SJSA1 (cell line): ENCODE measurements at places on chromosomes 5 and 9.

DNA sequence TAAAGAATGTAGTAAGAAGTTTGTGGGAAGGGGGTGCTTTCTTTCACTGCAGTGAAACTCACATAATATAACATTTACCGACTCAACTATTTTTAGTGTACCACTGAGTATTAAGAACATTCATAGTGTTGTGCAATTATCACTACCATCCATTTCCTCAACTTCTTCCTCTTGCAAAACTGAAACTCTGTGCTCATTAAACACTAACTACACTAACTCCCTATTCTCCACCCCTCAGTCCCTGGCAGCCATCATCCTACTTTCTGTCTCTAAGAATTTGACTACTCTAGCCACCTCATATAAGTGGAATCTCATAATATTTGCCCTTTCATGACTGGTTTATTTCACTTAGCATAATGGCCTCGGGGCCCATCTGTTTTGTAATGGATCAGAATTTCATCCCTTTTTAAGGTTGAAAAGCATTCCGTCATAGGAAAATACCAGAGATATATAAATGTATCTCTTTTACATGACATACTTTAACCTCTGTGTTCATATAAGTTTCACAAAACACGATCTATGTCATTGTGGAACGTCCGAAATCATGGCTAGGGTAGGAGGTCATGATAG, 56.3 kb upstream of the DIRAS2 start:
- no peak for DNase-seq

DNA sequence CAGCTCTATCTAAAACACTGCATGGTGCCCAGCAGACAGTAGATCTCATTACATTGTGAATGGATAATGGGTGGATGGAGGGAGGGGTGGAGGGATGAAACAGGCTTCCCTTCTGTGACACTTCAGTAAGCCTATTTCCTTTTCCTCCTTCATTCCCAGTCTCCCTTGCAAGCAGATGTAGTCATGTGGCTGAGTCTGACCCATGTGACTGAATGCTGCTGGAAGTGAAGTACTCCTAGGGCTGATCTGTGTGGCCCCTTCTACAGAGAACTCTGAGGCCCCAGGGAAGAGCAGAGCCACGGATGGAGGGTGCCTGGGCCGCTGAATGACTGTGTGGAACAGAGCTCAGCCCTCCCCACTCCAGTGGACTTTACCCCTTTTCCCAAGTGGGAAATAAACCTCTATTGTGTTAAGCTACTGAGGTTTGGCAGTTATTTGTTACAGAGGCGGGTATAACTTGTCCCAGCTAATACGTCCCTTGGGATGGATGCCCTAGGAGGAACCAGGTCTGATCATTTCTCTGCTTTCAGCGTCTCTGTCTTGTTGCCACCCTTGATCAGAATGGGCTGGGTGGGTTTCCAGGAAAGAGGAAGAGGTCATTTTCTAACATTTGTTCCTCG, 176.1 kb upstream of the MVB12B start:
- no peak for DNase-seq

DNA sequence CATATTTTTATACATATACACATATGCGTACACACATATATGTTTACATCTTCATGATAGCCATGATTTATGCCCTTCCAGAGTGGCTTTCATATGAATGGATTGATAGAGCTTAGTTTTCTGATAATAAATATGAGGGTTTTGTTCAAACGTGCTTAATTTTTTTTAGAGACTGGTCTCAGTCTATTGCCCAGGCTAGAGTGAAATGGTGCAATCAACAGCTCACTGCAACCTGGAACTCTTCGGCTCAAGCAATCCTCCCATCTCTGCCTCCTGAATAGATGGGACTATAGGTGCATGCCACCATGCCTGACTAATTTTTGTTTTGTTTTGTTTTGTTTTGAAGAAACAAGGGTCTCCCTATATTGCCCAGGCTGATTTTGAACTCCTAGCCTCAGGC, 48.6 kb upstream of the ZSWIM6 start:
- no peak for DNase-seq

DNA sequence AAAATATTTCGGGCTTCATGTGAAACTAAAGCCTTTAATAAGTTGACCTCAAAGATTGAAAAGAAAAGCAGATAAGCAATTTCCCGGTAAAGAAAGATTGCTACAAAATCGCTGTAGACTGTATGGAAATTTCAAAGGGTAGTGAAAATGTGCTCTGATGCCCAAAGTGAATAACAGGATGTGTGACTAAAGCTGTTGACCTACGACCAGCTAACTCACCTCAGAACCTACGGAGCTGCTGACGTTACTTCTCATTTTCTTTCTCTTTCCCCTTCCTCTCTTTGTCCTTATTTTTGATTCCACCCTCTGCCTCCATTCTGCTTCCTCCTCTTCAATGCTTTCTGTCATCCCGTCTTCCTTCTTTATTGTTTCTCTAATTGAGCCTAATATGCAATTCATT, 103.2 kb downstream of the PDE4D start:
- DNase-seq, result no peak

DNA sequence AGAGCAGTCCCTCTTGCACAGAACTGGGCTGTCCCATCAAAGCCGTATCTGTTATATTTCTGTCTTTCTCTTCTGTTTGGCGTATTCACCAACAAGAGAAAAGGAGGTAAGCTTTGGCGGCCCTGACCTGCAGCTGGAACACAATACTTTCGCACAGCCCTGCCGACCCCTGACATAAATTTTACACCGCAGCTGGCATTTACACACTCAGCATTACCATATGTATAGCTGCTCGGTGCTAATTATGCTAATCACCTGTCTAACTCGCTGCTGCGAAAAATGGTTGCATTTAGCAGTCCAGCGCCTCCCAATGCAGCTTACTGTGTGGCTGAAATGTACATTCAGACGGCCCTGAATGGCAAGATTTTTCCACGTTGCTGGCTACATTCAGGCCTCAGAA, 20.8 kb downstream of the PTCH1 start:
- DNase-seq, result no peak

DNA sequence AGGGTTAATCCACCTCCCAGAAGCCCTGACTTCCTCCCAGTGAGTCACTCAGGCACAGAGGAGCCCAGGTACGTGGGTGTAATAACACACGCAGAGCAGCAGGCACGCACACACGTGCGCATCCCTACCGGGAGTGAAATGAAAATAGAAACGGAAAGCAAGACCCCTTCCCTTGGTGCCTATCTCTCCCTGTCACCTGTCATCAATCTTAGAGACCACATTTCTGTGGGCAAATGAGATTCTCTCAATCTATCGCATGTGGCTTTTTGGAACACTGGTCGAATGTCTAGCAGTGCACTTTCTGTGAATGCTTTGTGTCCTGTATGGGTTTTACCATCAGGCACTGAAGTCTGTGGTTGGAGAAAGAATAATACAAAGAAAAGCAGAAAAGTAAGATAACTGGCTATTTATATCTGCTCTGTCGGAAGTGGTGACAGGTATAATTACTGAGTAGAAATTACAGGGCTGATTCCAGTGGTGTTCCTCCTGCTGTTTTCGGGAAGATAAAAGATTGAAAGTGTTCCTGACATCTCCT, 137.7 kb upstream of the GRIA1 start:
- DNase-seq, result no peak

GRCh38 chr9:4400731-4401130, 89.5 kb upstream of the SLC1A1 start:
- no peak for DNase-seq

GRCh38 chr5:10214041-10214440, 35.6 kb downstream of the ATPSCKMT start:
- no peak for DNase-seq

GRCh38 chr9:37761511-37761910, 7.9 kb downstream of the TRMT10B start:
- no peak for DNase-seq

- no peak for DNase-seq
Observed at GRCh38 chr5:82425591-82425990, 147.4 kb upstream of the RPS23 start.

- no peak for DNase-seq
Observed at GRCh38 chr5:6069496-6070185, 308.7 kb downstream of the MED10 start.

DNA sequence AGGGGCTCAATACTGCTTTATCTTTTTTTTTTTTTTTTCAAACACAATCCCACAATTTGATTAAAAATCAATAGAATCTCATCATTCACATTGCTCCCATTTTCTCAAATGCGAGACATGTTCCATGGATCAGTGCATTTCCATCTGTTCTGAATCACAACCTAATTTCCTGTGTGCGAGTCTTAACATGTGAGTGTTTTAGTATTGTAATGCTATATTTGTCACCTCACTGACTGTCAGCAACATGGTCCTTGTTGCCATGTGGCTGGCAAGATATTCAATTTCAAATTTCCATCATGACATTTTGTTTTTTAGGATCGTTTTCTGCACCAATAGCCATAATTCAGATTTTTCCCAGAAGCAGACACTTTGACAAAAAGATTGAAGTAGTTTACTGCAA, 233.2 kb upstream of the PRDM9 start:
- no peak for DNase-seq

DNA sequence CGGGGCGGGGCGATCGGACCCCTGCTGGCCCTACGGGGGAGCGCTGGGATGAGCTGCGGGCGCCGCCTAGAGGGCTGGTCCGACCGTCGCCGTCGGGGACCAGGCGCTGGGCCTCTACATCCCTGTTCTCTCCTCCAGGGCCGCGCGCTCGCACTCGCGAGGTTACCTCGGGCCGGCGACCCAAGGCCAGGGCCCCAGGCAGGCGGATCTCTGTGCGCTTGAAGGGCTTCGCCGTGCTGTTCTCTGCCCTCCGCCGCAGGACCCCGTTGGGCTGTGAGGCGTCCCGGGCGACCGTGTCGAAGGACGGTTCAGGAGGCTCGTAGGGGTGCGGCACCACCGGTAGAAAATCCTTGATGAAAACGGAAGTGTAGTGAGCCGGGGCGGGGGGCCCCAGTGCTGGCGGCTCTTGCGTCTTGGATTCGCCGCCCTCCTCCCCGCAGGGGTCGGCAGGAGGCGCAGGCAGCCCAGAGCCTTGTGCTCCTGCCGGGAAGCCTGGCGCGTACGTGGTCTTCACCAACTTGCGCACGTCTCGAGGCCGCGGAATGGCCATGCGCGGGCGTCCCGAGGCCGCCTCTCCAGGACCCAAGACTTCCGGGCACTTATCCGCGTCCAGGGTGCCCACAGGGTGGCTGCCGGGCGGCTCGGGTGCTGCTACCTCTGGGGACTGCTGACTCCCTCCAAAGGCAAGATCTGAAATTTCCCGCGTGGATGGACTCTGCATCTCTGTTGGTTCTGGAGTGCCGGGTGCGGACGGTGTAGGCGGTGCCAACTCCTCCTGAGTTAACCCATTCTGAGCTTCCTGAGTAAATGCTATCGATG, 2.0 kb downstream of the PROB1 start:
- DNase-seq, result peak; percentile 86

- no peak for DNase-seq
Observed at GRCh38 chr9:94956731-94957130, 230.2 kb downstream of the AOPEP start.

DNA sequence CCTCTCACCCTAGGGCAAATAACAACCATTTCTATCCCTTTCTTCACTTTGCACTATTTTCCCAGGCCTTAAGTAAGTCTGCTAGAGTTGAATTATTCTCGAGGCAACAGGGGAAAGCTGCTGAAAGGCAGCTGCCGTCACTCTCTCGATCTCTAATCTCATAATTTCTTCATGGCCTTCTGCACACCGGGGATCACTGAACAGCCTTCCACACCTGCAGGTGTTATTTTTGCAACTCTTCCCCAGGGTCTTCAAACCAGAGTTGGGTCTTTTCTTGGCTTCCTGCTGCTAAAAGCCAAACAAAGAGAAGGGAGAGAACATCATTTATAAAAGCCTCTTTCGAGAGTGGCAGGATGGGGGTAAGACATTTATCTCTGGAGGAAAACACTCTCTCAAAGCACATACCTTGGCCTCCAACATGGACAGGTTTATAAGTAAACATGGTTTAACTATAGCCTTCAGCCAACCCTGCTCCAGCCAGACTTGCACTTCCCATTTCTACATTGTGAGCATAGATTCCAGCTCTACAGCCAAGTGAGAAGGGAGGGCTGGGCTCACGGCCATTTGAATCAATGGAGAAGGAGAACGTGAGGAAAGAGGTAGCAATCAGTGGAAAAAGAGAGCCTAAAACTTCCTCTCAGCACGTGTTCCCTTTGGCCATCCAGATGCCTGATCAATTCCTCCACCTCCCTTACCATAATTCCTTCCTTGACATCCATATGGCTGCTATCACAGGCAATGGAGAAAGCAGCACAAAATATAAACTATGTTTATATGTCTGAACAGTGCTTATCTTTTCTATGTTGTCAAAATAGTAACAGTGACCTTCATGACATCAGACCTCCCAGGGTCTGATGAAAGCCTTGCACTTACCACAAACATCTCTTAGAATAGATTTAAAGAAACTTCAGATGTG, 464.9 kb downstream of the TLE1 start:
- peak; percentile 18 for DNase-seq

DNA sequence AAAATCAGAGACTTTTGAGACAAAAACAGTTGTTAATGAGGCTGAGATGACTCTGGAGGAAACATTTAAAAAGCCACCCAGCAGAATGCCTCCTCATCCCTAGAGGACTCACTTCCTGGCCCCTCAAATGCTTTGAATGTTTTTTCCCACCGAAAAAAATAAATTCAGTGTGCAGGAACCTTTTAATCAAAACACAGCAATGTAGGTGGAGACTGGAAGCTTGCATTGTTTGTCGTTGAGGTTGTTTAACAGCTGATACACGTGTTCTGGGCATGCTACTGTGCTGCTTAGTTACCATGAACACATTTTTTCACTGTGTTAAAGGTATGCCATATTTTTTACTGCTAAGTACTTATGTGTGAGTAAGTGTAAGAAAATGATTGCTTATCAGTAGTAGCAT, 65.7 kb upstream of the ADCY2 start:
- DNase-seq, result peak; percentile 91

DNA sequence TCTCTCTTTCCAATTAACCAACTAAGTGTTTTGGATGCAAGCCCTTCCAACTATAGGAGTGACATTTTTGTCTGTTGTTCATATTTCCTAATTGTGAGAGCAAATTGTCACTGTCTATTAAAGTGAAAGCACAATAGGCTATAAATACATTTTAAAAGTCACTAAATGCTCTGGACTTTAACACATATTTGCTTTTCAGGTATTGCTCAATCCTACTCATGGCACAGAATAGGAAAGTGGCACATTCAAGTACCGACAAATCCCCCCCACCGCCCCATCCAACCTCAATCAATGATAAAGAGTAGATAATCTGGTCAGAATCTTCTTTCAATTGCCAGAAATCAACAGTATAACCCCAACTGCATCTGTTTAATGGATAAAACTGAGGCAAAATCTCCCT, 419.8 kb downstream of the PLK2 start:
- no peak for DNase-seq

GRCh38 chr5:63128018-63128417, 549.4 kb downstream of the LRRC70 start:
- no peak for DNase-seq

- no peak for DNase-seq
Observed at GRCh38 chr5:9198394-9198793, 347.5 kb downstream of the SEMA5A start.

GRCh38 chr5:6398570-6399230, 20.4 kb upstream of the MED10 start:
- no peak for DNase-seq

DNA sequence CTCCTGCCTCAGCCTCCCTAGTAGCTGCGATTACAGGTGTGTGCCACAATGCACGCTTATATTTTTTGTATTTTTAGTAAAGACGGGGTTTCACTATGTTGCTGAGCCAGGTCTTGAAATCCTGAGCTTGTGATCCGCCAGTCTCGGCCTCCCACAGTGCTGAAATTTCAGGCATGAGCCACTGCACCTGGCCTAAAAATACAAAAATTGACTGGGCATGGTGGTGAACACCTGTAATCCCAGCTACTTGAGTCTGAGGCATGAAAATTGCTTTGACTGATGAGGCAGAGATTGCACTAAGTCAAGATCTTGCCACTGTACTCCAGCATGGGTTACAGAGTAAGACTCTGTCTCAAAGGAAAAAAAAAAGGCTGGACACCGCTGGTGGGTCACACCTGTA, 13.1 kb upstream of the DYNC2I2 start:
- no peak for DNase-seq
